ENCODE measurements at places on chromosomes 11 and 22. TPM values are rescaled to one million over a fixed set of nuclear protein-coding genes. Genes with fewer than 3 reads are reported as not detected.
A peak's percentile ranks its signal among the peaks of the same experiment; 100 is the strongest.

MS4A2 gene
- not detected for total RNA-seq

UBE4A gene
- 40.2 TPM for total RNA-seq

ASRGL1 gene
- 30.5 TPM for total RNA-seq

FGF19 gene
- not detected for total RNA-seq

CTSF gene
- total RNA-seq, result 14.4 TPM

ACTN3 gene
- total RNA-seq, result 0.18 TPM

MPEG1 gene
- total RNA-seq, result not detected

GRCh38 chr11:59510941-59511589 lies at the start of gene OR4D9:
OR4D9 (plus strand) TSS chr11:59511539; CDS start chr11:59514913, 3,374 bp downstream.
- no peaks in the 10 kb centered on the region for H3K27me3 ChIP-seq
- peak within 1 kb of the TSS; percentile 30 for H3K4me3 ChIP-seq
- H3K4me1 ChIP-seq, result peaks cover 17% of the 10 kb centered on the region
- DNase-seq, result peak; percentile 83
- H3K36me3 ChIP-seq, result no peaks in the 10 kb centered on the region
- H3K27ac ChIP-seq, result peak within 1 kb of the TSS; percentile 50

DNA sequence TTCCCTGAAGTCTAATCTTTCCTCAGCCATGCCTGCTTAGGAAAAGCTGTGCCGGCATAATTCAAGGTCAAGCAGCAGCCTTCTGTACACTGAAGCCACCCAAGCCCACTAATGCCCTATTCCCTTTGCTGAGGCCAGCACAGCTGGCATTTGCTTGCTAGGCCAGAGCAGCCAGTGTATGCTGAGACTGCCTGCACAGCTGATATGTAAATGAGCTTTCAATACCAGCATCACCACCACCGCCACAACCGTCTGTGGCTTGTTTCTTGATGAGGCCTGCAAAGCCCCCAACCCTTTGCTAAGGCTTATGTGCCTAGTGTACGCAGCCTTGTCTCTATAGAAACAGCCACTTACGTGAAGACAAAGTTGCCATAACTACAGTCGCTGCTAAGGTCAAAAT lies 56.3 kb upstream of the TNRC6B start:
- H3K27ac ChIP-seq, result no peak overlapping the region
- peaks cover 11% of the 10 kb centered on the region for H3K4me1 ChIP-seq
- DNase-seq, result no peak
- no peaks in the 10 kb centered on the region for H3K27me3 ChIP-seq
- H3K4me3 ChIP-seq, result no peak overlapping the region

GRCh38 chr11:44581246-44581645 lies 15.8 kb downstream of the CD82 start:
- H3K27me3 ChIP-seq, result no peaks in the 10 kb centered on the region
- H3K4me3 ChIP-seq, result no peak overlapping the region
- no peak overlapping the region for H3K27ac ChIP-seq
- no peaks in the 10 kb centered on the region for H3K36me3 ChIP-seq
- no peak for DNase-seq

DNA sequence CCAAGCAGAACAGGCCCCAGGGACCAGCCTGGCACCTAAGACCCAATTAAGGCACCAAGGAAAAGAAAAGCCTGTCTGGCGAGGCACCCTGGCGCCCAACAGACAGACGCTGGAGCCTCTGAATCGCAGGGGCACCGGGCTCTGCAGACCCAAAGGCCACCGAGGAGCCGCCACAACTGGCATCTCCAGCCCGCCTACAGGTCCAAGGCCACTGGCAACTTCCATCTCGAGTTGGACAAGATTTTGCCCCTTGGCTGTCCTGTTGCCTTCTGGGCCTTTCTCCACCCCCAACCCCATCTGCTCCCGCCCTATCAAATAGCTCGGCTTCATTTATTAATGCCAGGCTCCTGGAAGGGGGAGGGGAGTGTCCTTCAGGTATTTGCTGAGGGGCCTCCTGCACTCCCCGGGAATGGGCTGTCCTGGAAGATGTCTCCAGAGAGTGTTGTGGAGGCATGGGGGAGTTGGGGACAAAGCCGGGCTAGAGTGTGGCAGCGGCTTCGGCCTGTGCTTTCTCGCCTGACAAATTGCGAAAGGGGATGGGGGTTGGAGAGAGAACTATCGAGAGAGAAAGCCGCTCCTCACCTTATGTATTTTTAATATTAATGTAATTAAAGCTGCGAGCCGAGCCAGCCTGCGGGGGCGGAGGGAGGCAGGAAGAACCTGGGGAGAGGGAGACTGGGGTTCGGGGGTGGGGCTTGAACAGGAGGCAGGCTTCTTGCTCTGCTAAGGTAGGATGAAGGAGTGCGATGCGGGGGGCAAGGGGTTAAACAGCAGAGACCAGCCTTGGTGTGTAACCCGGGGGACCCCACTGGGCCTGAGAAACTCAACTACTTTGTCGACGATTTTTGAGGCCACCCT lies 2.0 kb downstream of the DSCAML1 start:
- no peak for DNase-seq
- no peaks in the 10 kb centered on the region for H3K4me1 ChIP-seq
- no peak overlapping the region for H3K27ac ChIP-seq
- peaks cover 41% of the 10 kb centered on the region for H3K27me3 ChIP-seq

DNA sequence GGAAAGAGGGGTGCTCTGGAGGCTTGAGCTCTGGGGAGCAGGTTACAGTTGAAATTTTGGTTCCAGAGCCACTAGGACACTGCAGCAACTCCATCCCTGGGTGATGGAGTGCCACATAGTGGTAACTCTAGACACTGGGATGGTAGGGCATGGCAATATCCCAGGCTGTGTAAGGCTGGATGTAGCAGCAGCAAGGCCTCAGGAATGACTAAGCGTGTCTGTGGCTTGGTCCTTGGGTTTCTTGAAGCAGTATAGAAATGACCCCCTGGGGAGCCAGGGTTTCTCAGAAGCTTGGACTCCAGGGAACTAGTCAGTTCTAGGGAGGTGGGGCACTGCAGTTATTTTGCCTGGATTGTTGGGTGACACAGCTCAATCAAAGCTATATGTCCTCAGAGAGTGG lies 8.1 kb downstream of the MS4A4A start:
- no peaks in the 10 kb centered on the region for H3K27me3 ChIP-seq
- H3K4me3 ChIP-seq, result no peak overlapping the region
- H3K27ac ChIP-seq, result no peak overlapping the region
- H3K4me1 ChIP-seq, result peaks cover 10% of the 10 kb centered on the region
- no peak for DNase-seq
- no peaks in the 10 kb centered on the region for H3K36me3 ChIP-seq

DNA sequence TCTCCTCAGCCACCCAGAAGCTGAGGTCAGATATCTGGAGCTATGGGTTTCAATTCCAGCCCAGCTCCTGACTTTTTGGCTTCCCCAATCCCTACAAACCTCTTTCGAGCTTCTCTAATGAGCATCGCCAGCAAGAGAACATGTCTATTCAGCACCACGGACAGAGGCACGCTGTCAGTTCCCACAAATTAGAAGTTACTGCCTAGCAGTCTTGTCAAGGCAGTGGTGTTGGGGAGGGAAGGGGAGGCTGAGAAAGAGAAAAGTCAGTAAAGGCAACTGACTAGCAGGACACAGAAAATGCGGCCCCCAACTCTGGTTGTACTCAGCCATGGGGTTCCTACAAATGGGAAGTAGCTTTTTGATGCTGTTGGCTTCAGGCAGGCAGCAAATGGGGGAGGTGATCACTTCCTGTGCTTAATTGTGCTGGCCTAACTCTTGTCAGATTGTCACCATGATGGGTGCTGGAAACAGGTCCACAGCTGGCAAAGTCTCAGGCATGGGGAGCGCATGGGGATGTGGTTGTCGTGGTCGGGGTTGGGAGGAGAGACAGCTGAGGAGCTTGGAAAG lies 205.9 kb downstream of the ST3GAL4 start:
- H3K36me3 ChIP-seq, result no peaks in the 10 kb centered on the region
- H3K4me3 ChIP-seq, result no peak overlapping the region
- H3K27me3 ChIP-seq, result no peaks in the 10 kb centered on the region
- no peak overlapping the region for H3K27ac ChIP-seq

GRCh38 chr11:129605815-129606214 lies 209.8 kb upstream of the TMEM45B start:
- H3K4me1 ChIP-seq, result no peaks in the 10 kb centered on the region
- no peaks in the 10 kb centered on the region for H3K27me3 ChIP-seq
- H3K36me3 ChIP-seq, result no peaks in the 10 kb centered on the region
- no peak overlapping the region for H3K4me3 ChIP-seq

GRCh38 chr11:10697323-10697620 lies 3.7 kb upstream of the IRAG1 start:
- no peak overlapping the region for H3K27ac ChIP-seq
- H3K4me3 ChIP-seq, result no peak overlapping the region
- H3K36me3 ChIP-seq, result no peaks in the 10 kb centered on the region
- H3K4me1 ChIP-seq, result no peaks in the 10 kb centered on the region
- peaks cover 5% of the 10 kb centered on the region for H3K27me3 ChIP-seq
- DNase-seq, result no peak

- DNase-seq, result no peak
- H3K4me1 ChIP-seq, result peaks cover 14% of the 10 kb centered on the region
- no peak overlapping the region for H3K4me3 ChIP-seq
- no peaks in the 10 kb centered on the region for H3K27me3 ChIP-seq
- peaks cover 18% of the 10 kb centered on the region for H3K36me3 ChIP-seq
Measured at GRCh38 chr22:32407312-32407711, 4.7 kb downstream of the RTCB start.

DNA sequence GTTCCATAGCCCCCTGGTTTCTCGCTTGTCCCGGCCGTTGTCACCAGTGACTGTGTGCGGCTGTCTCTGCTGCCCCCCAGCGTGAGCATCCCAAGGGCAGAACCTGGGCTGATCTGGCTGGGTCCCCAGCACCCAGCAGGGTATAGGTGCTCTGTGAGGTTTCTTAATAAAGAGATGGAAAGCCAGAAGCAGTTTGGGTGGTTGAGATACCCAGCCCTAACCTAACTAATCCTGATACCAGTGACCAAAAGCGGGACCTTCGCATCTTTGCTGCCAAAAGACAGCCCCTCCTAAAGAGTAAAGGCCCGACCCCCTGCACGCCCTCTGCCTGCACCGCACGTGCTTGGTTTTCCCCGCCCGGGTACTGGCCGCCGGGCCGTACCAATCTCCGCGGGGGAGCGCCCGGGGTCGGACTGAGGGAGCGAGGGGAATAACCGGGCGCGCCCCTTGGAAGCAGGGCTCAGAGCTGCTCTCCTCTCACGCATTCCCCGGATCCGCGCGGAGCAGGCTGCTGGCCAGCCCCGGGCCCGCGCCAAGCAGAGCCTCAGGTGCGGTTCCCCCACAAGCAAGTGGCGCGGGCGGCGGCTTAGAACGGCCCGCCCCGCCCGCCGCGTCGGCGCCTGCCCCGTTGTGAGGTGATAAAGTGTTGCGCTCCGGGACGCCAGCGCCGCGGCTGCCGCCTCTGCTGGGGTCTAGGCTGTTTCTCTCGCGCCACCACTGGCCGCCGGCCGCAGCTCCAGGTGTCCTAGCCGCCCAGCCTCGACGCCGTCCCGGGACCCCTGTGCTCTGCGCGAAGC lies at the start of gene DGAT2:
TSS of gene DGAT2 (plus strand) at position 667 of the 797 bp plus-strand sequence. CDS start 214 bp downstream, outside the sequence.
- no peaks in the 10 kb centered on the region for H3K36me3 ChIP-seq
- H3K27ac ChIP-seq, result peak within 1 kb of the TSS; percentile 19
- peak within 1 kb of the TSS; percentile 25 for H3K4me3 ChIP-seq
- DNase-seq, result peak; percentile 79
- H3K4me1 ChIP-seq, result peaks cover 9% of the 10 kb centered on the region

DNA sequence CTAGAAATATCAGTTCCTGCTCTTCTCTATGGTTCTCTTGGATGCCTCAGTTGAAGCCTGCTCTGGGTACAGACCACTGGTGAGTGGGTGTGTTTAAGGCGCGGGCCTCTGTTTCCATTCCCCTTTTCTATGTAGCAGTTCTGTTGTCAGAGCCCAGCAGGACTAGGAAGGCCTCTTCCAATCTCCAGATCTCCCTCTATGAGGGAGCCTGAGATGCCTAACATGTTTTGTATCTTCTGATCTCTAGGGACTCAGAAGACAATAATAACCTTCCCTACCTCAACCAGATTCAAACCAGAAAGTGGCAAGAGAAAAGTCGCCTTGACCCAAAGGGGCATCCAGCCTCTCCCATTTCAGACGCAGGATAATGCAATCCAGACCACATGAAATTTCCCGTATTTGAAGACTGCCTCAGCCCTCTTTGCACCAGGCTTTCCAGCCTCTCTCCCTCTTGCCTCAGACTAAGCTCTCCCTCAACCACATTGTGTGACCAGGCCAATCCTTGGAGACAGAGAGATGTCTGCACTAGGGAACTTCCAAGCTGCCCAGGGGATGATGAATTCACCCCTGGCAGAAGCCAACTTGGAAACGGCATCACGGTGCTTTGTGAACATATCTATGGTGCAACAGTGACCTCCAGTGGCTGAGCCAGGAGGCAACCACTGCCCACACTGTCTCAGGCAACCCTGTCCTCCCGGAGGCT lies 150.1 kb upstream of the UBASH3B start:
- no peaks in the 10 kb centered on the region for H3K36me3 ChIP-seq
- no peaks in the 10 kb centered on the region for H3K4me1 ChIP-seq
- H3K27me3 ChIP-seq, result peaks cover 2% of the 10 kb centered on the region
- peak; percentile 77 for DNase-seq
- H3K4me3 ChIP-seq, result no peak overlapping the region

DNA sequence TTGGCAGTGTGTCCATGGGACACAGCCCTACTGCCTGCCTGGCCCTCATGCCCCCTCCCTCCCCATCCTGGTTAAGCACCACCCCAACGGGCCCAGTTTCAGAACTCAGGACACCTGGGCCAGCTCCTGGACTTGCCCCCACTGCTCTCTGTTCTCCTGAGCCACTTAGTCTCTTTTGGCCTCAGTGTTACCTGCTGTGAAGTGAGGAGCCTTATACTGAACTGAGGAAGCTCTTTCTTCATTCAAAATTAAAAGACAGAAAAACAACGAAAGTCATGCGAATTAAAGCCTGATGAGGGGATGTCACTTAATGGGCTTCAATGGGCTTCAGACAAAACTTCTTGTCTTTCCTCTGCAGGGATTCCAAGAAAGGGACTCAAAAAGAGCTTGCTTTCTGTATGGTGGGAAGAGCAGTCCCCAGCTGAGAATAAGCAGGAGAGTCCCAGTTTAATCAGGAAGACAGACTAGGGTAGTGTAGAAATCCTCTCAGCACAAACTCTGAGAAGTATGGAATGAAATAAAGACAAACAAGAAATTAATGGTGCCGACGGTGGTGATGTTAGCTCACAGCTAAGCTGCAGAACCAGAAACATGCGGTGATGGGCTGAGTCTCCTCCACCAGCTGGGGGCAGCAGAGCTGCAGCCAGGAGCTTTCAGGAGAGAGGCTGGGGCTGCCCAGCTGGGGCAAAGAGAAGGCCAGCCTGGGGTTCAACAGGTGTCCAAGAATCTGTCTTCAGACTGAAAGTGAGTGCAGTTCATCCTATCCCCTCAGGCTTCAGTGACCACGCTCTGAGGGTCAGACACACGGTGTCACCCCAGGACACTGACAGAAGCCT lies 101.0 kb downstream of the GGTLC2 start:
- no peak overlapping the region for H3K4me3 ChIP-seq
- H3K27ac ChIP-seq, result no peak overlapping the region
- H3K36me3 ChIP-seq, result no peaks in the 10 kb centered on the region
- no peak for DNase-seq
- H3K27me3 ChIP-seq, result peaks cover 3% of the 10 kb centered on the region
- no peaks in the 10 kb centered on the region for H3K4me1 ChIP-seq

Measured in endothelial cell of umbilical vein (primary cell).